Fibroblast of skin of scalp (primary cell): ENCODE measurements at places on chromosomes 16 and 17.

DNA sequence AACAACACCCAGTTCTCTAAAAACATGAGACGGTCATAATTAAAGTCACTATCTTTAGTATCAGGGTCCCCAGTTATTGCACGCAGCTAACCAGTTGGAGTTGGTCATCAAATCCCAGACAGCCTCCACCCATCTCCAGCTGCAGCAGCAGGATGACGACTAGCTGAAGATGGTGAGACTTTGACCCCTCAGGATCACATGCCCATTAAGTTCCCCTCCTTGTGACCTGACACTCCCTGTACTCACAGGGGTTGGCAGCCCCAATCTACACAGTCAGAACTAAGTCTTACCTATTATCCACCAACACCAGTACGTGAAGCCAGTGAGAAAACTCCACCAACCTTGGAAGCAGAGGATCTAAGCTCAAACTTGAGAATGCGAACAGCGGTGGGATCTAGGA is 37.7 kb upstream of the IRX5 start:
- DNase-seq = no peak

DNA sequence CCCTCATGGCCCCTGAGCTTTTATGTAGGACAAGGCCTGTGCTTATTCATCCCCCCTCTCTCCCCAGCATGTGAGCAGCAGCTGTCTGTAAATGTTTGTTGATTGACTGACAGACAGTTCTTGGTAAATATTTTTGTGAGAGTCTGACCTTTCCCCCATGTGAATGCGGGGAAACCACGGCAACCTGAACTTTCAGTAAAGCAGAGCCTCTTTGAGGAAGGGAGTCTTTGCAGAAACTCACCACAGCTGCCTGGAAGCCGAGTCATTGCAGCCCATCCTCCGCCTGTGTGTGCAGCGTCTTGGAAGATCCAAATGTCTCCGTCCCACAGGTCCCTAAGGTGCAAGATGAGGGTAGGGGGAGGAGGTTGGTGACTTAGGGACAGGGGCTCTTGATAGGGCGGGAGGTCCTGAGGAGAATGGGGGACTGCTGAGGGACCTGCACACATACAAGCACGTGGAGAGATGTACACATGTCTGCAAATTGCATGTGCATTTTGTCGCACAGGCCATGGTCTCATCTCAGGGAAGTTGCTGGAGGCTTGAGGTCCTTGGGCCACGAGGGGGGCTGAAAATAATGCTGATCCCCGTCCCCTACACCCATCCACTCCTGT is 23.0 kb upstream of the IL21R start:
- no peak for DNase-seq

- DNase-seq = peak; percentile 64
These were observed 50.6 kb upstream of the TANGO6 start for GRCh38 chr16:68792465-68793324.

DNA sequence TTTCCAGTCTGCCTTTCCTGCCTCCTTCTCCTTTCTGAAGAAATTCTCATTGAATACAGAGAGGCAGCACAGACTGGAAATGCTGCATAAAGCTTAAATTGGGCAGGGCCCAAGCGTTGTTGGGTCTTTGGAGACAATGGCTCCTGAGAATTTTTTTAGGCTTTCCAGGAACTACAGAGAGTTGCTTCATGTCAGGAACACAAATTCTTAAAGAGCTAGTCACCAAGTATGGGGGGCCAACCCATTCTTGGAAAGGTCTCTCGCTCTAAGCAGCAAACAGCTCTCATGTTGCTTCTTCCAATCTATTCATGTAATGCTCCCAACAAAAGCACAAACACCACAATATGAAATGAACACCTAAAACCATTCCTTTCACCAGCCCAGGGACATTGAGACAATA is 6.9 kb downstream of the HNF1B start:
- peak; percentile 76 for DNase-seq

GRCh38 chr17:32970281-32970680 is 21.4 kb upstream of the SPACA3 start:
- no peak for DNase-seq

- no peak for DNase-seq
These were observed at the start of gene ZNF750 for GRCh38 chr17:82839617-82840292. Gene ZNF750 (minus strand): TSS chr17:82840022. CDS start chr17:82832454, 7,568 bp downstream.

DNA sequence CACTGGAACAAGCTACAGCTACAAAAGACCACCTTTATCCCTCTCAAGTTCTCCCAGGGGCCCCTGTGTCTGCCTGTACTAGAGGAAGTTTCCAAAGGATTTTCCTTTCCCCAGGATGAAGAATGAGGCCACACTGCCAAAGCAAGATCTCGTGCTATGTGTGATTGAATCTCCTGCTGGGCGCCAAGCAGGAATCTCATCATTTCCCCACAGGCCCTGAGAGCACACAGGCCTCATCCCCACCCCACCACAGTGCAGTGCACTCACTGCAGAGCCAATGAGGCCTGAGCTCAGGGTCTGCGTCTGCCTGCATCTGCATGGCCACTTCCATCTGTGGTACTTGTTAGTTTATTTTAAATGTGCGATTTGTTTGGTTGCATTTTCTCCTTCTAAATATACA is 387.4 kb upstream of the ASIC2 start:
- DNase-seq = no peak

GRCh38 chr16:84720177-84720579 is 20.4 kb downstream of the USP10 start:
- peak; percentile 74 for DNase-seq

GRCh38 chr17:7004398-7005253 is 7.8 kb upstream of the RNASEK start:
- DNase-seq = peak; percentile 68

- no peak for DNase-seq
These were observed 7.0 kb downstream of the RNF227 start for GRCh38 chr17:7909089-7909488.

GRCh38 chr17:36532435-36532975 is 2.2 kb downstream of the MYO19 start:
- no peak for DNase-seq

- no peak for DNase-seq
These were observed 29.5 kb upstream of the RPH3AL start for GRCh38 chr17:381941-382643.
